ENCODE measurements at places on chromosomes 11 and 22. TPM values are rescaled to one million over a fixed set of nuclear protein-coding genes. Genes with fewer than 3 reads are reported as not detected.

Gene ATXN10
- 174 TPM for total RNA-seq

Gene MTA2
- total RNA-seq, result 70.8 TPM

Gene OR5B21
- total RNA-seq, result not detected

Gene TPBGL
- under 0.01 TPM for total RNA-seq

Gene TNNI2
- not detected for total RNA-seq

Gene MS4A15
- not detected for total RNA-seq

Gene IPO7
- total RNA-seq, result 197 TPM

Gene CCDC82
- total RNA-seq, result 16.9 TPM

Gene B4GALNT4
- total RNA-seq, result 2.2 TPM

Gene LZTR1
- 97.5 TPM for total RNA-seq

Gene CELSR1
- 2.0 TPM for total RNA-seq

Gene OR4P4
- total RNA-seq, result not detected

Gene CCDC89
- 4.2 TPM for total RNA-seq
